ENCODE measurements at places on chromosomes 2 and 18.
A peak's percentile ranks its signal among the peaks of the same experiment; 100 is the strongest.

DNA sequence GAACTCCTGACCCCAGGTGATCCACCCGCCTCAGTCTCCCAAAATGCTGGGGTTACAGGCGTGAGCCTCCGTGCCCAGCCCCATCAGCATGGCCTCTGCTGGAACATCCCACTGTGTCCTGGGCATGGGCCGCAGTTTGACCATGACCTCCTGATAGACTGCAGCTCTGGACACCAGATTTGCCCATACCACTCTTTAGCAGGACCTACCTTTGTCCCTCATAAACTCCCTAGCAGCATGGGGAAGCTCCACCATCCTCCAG, 92.6 kb downstream of the MYCN start:
- no peak for DNase-seq

- DNase-seq = no peak
Observed at GRCh38 chr18:25167612-25168410, 184.2 kb downstream of the ZNF521 start.

DNA sequence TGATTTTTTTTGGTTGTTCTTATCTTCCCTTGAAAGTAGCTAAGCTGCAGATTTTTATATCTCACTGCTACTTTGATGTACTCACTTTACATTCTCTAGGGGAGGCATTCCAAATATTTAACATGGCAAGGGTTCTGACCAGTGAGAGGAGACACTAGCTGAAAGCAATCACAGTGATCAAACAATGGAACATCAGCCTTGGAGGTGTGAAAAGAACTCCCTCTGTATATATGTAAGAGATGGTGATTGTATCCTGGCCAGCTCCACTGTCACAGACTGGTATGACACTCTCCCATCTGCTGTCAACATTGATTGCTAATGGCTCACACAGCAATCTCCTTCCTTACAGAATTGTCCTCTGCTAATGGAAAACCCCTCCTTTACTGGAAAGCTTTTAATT, 291.7 kb upstream of the CDH19 start:
- DNase-seq = no peak

DNA sequence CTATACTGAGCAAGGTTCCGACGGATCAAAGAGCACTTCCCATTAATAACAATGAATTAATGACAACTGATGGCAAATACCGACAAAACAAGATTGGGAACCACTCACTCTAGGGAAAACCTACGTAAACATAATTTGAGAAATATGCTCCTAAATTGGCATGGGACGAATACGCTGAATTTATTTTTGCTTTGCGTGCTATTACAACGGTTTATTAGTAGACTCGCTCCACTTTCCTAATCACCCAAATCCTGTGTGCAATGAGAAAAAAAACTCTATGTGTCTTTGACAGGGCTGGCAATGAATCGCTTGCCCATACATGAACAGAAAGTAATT, 536 bp upstream of the SLC25A12 start:
- DNase-seq = no peak

DNA sequence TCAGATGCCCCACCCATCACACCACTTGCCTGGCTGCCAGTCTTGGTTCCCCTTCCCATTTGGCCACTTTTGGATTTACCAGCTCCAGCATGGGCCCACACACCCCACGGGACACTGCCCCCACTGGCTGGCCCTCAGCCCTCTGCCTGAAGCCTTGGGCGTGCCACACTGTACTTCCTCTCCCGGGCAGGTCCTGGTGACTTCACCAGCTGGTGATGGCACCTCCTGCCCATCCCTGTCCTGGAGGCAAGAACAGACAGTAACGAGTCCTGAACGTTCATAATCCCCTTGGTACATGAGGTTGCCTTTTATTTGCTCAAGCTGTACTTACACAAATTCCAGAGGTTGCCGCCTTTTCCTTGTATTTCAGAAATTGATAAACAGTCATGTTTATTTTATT, 81.1 kb downstream of the TMEM17 start:
- no peak for DNase-seq

GRCh38 chr2:232662486-232663260, 29.3 kb downstream of the EFHD1 start:
- DNase-seq = no peak

GRCh38 chr18:64982414-64983055, 768.3 kb upstream of the CDH7 start:
- DNase-seq = no peak

DNA sequence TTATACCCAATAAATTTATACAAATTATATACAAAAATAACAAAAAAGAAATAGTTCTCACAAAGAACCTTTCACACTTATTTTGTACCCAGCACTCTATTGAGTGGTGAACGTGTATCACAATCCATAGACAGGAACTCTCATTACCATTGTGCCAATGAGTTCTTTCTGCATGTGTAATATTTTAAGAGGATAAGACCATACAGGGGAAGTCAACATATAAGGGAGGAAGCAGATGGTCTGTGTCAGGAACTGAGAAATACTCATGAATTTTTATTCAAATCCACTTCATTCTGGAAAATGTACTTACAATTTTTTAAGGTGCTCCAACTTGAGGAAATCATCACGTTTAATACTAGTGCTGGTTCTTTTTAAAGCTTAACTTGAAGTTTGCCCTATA, 27.1 kb upstream of the ELOA2 start:
- DNase-seq = no peak

GRCh38 chr18:37476182-37476581, 89.4 kb downstream of the CELF4 start:
- peak; percentile 17 for DNase-seq

GRCh38 chr2:67891642-67892041, 171.2 kb downstream of the C1D start:
- DNase-seq = no peak

DNA sequence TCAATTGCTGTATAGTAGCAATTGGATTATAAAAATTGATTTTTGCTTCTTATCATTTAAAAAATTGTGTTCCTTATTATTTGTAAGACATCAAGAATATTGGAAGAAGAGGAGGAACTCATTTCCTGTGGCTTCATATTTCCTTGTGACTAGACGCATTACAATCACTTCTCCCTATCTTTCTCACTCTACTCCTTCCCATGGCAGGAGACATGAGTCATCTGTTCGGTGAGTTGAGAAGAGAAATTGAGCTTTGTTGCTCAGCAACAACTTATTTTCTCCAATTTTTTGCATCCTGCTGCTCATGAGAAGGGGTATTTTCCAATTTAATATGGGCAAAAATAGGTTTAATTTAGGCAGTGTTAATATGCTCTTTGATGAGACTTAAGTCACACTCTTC, 1783.9 kb downstream of the SUCLG1 start:
- no peak for DNase-seq

- DNase-seq = peak; percentile 77
Observed at GRCh38 chr2:140863713-140864112, 1267.1 kb downstream of the LRP1B start.

GRCh38 chr2:226818930-226819329, 16.9 kb upstream of the RHBDD1 start:
- DNase-seq = no peak

DNA sequence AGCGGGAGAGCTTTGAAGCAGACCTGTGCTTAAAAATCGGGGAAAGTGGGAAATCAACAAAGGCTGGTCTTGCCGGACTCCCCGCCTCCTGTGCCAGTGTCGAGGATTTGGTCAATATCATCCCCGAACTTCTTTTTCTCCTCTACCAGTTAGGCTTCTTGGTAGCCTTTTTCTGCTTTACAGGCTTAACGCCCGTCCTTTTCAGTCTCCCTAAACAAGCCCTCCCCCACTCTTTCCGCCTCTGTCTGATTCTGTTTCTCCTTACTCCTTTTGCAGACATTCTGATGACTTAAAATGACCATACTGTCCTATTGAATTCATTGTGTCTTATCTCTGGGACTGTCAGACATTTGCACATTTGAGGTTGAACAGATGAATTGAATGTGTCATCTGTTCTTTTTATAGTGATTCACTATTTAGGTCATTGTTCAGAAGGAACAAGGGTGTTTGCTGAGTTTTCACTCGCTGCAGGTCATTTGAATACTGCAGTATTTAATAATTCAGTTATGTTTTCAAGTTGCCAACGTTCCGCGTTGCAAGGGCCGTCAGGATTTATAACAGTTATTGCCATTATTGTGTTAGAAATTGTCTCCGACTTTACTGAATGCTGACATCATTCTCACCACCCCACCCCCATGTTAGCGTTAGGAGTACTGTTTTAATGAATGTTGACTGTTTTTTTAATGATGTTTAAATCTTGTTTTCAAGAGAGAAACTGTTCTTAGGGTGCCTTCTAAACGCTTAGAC, 1.1 kb downstream of the ITGAV start:
- DNase-seq = peak; percentile 75

GRCh38 chr2:110834134-110834827, 101.9 kb downstream of the ACOXL start:
- no peak for DNase-seq

- DNase-seq = no peak
Observed at GRCh38 chr2:22692746-22693145, 692.2 kb upstream of the KLHL29 start.

DNA sequence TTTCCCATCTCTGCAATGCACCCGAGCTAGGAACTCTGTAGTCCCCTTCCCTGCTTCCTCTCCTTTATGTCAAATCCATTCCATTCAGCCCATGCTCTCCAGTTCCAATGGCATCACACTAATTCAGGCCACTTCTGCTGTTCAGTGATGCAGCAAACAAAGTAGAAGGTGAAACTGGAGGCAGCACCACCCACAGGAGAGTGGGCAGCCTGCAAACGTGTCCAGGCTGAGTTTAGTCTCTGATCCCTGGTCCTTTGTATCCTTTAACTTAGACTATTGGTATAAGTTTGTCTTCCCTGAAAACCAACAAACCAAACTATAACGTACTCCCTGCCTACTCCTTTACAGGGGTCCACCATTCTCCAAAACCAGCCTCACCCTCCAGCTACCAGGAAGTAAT, 14.7 kb upstream of the KCTD1 start:
- DNase-seq = no peak

- DNase-seq = no peak
Observed at GRCh38 chr2:73285159-73285739, 971 bp upstream of the FBXO41 start.

GRCh38 chr2:230410861-230411569, 5.0 kb upstream of the SP100 start:
- no peak for DNase-seq

DNA sequence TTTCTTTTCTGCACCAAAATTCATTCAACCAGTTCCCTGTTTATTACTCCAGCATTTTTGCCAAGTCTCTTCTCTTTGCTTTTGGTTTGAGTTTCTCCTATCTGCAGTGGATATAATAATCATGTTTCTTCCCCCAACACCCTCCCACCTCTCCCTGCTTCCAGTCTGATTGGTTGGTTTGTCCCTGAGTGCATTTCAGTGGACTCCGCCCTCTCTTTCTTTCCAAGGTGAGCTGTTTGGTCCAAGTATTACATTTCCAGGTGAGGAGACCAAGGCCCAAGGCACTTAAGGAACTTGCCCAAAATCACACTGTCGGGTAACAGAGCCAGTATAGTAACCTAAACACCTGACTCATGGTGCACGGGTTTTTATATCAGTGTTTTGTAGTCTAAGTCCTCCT, 17.7 kb downstream of the MRO start:
- no peak for DNase-seq

DNA sequence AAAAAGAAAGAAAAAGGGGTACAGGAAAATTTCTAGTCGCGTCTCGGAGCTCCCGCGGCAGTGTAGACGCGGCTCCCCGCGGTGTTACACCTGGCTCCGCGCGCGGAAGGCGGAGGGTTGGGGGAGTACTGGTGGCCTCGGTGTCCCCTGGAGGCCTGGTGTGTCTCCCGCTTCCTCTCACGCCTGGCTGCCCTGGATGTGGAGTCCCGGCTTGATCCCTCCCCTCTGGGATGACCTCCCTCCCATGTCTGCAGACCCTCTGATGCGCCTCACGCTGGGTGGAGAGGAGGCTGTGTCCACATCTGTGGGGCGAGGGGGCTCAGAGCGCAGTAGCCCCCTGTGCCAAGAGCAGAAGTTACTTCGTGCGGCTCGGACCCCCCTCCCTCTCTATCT, 1.2 kb downstream of the KIF5C start:
- DNase-seq = no peak

DNA sequence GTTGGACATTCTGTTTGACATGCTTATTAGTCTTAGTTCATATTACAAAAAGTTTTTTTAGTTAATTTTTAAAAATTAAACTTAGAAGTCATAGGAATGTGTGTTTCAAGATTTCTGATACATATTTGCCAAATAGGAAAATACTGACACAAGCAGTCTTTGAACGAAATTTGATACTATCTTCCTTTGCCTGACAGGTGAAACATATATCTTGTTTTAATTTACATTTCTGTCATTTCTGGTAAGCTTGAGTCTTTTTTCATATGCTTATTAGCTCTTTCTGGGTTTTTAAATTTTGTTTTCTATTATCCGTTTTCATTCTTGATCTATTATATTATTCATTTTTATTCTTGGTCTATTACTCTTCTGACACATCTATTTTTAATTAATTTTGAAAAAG, 24.5 kb downstream of the ITGAV start:
- DNase-seq = no peak

Data from fibroblast of mammary gland (primary cell).